ENCODE measurements at places on chromosomes 13 and 19.

DNA sequence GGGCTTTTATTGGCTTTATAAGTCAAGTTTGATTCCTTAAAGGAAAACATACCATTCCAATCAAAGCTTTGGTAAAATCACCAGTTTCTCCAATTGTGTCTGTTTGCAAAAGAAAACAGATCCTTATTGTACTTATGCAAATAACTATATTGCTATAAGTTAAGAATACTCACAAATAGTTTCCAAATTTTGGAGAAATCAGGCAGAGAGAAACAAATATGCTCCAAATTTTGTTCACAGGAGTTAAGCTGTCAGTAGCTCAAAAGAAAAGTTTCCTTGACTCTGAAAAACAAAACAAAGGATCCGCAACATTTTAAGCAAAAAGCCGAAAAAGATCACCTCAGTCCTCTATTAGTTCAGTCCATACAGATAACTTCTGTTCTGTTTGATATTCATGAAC is 19.2 kb upstream of the IGFL4 start:
- no peak for DNase-seq

DNA sequence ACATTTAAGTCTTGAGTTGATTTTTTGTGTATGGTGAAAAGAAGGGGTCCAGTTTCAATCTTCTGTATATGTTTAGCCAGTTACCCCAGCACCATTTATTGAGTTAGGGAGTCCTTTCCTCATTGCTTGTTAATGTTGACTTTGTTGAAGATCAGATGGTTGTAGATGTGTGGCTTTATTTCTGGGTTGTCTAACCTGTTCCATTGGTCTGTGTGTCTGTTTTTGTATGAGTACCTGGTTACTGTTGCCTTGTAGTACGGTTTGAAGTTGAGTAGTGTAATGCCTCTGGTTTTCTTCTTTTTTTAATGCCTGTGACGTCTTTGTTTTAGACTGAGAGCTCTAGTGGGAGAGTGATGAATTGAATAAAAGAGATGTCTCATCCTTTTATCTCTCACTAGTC is 83.2 kb downstream of the NBEA start:
- no peak for DNase-seq

DNA sequence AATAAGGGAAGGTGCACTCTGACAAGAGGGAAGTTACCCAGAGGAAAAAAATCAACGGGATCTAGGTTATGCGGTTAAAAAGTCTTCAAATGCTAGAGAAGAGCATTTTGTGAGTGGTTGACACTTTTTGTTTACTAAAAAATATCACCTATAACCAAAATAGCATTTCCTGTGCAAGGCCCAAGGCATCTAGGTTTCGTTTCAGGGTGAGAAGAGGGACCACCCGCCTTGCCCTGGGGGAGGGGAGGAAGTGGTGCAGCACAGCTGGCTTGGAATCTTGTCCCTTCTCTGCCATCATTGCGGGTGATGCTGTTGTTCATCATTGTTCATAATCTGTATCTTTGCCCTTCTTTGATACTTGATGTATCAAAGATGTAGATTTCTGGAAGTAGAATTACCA is 80.6 kb downstream of the NUFIP1 start:
- no peak for DNase-seq

- DNase-seq: no peak
Measured at GRCh38 chr13:21130116-21130515, 46.2 kb downstream of the SKA3 start.

- no peak for DNase-seq
Measured at GRCh38 chr13:34070006-34070405, 252.1 kb downstream of the RFC3 start.

DNA sequence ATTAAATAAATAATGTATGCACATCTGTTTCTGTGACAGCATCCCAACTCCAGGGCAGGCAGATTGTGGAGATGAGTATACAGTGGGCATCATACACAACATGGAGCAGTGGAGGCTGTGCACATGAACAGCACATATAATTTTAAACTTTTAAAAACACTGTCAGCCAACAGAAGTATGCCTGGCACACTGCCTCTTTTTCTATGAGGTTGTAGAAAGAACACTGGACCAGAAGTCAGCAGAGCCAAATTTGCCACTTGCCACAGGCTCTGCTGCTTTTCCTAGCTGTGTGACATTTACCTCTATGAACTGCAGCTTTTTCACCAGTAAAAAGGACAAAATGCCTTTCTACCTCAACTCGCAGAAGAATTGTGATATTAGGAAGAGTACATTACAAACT is 118.7 kb downstream of the FRY start:
- DNase-seq: no peak

DNA sequence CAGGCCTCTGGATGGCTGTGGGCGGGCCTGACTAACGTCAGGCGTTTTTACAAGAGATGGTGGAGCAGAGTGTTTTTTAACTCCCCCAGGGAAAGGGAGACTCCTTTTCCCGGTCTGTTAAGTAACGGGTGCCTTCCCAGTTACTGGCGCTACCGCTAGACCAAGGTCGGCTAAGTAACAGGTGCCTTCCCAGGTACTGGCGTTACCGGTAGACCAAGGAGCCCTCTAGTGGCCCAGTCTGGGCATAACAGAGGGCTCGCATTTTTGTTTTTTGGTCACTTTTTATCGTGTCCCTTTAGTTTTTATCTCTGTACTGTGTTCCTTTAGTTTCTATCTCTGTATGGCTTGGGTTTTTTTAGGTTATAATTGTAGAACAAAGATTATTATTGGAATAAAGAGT is 10.0 kb downstream of the ZNF383 start:
- DNase-seq: no peak

DNA sequence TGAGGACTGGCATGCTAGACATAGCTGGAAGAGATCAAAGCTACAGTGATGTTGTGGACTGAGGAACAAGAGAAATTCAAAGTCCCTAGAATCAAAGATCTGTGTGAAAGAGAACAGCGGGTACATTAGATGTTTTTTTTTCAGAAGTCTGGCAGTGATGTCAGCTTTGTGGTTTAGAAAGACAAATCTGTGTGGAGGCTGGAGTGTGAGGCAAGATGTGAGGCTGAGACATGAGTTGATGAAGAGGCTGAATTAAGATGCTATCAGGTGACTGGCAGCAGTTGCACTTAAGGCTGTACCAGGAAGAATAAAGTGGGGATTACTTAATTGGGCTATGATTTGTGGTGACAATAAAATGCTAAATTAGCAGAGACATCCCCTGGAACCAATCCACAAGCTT is 46.5 kb downstream of the DNAJC3 start:
- DNase-seq: no peak

DNA sequence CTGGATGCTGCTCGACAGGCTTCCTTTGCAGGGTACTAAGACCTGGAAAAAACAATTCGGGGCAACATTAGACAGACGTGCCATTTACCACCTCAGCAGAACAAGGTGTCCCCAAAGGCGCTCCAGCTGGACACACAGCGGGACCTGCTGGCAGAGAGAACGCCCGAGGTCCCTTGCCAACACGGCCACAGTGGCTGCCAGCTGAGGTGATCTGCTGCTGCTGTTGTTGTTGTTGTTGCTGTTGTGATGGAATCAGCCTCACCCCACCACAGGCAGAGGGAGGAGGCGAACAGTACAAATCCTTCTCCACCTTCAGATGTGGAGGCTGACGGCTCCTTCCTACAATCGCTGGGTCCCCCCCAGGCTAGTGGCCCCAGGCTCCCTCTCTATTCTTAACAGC is 25.2 kb downstream of the ANKRD27 start:
- no peak for DNase-seq

DNA sequence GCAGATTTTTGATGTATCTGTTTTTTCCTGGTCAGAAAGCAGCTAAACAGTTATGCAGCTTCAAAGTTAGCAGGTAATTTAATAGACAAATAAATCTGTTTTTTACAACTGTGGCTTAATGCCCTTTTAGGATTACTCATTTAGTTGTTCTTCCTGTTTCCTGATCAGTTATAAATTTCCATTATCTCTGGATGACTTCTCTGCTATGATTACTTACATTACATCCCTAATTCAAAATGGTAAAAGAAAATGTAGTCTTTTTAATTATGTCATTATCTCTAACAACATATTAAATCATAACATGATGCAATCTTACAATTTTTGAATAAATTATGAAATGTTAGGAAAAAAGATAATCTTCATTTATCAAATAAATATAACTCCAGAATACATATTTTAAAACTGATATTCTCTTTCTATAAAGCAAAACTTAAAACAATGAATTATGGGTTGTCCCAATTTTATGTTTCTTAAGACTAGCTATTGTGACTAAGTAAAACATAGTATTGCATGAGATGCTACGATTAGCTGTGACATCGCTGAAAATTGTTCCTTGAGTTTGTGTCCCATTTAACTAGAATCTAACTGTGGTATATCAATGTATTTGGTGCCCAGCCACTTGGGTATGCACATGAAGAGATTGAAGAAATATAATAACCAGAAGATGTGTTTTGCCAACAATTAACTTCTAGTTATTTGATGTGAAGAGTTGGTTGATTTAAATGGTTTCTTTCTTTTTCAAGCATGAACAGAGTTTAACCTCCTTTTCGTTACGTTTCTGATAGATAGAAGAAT is 605.3 kb upstream of the SPRY2 start:
- no peak for DNase-seq

GRCh38 chr19:45439569-45440258 is 16.0 kb upstream of the ERCC1 start:
- DNase-seq: peak; percentile 86

- peak; percentile 61 for DNase-seq
Measured at GRCh38 chr19:41324921-41325639, 15.1 kb downstream of the CCDC97 start.

- no peak for DNase-seq
Measured at GRCh38 chr13:50055454-50055853, 40.2 kb downstream of the KCNRG start.

GRCh38 chr13:73195091-73195490 is 136.3 kb downstream of the KLF5 start:
- no peak for DNase-seq

DNA sequence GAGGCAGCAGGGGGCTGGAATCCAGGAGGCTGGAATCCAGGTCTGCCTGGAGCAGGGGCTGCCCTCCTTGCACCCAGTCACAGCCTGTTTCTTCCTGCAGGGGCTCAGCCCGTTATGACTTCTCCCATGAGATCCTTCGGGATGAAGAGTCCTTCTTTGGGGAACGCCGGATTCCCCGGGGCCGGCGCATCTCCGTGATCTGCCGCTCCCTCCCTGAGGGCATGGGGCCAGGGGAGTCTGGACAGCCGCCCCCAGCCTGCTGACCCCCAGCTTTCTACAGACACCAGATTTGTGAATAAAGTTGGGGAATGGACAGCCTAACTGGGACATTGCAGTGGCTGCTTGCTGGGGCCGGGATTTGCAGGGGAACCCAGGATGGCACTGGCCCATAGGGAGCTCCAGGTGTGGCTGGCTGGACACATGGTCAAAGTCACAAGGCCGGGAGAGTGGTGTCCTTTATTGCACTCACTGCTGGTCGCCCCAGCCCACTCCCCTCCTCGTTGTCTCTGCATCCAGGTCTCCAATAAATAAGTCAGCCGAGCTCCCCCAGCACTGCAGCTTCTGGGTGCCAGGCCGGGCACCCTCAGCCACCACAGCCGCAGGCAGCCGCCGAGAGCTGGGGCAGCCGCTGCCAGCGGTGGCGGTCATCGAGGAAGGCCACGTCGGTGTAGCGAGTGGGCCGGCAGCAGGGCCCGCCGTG is 872 bp downstream of the PSPN start:
- DNase-seq: no peak

DNA sequence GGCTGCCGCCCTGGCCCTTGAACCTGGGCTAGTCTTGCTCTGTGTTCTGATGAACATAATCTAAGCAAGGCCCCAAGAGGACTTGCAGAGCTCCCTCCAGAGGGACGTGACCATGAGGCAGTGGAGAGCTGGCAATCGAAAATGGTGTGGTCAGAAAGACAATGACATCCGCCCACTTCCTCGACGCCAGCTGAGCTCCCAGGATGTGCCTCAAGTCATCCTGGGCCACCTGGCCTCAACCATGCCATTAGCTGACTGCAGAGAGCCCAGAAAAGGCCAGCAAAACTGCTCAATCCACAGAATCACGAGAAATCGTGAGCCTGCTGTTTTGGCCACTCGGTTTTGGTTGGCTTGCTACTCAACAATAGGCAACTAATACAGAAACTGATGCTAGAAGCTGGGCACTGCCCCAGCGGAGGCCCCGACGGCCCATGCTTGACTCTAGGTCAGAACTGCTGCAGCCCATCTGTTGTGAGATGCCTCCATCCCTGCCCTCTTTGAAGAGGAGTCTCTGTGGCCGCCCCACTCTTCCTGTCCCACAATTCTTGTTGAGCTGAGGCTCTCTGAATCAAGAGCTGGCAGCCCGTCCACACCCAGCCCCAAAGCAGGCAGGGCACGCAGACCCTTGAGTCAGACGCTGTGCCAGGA is 53.3 kb downstream of the STK24 start:
- no peak for DNase-seq

Data from frontal cortex (tissue), 4 donors.